IMR-90 (cell line): ENCODE measurements at places on chromosomes 11 and 22.
A peak's percentile ranks its signal among the peaks of the same experiment; 100 is the strongest.

GRCh38 chr22:47194476-47195155 lies 432.2 kb downstream of the TBC1D22A start:
- DNase-seq: no peak

DNA sequence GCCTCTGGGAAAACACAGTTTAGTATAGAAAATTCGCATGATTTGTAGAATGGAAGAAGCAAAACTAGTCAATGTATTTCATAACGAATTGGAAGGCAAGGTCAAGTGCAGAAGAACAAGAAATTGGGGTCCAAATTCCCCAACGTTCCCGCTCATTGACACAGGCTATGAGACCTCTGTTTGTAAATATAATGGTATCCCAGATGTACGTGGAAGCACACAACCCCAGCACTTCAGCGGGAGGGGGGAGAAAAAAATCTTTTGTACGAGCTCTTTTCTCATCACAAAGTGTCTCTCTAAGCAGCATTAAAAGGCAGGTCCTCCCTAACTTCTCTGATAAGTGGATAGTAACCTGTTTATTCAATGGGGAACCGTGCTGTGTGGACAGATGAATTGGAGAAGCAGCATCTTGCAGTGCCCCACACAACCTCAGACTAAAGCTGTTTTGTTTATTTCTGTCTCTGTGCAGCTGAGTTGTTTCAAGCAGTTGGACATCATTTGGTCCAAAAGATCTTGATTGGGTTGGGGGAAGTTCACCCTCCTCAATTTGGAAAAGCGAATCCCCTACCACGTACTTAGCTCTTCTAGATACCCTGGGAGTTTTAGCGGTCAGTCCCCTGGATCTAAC lies 1.1 kb upstream of the GAB2 start:
- peak; percentile 27 for DNase-seq

DNA sequence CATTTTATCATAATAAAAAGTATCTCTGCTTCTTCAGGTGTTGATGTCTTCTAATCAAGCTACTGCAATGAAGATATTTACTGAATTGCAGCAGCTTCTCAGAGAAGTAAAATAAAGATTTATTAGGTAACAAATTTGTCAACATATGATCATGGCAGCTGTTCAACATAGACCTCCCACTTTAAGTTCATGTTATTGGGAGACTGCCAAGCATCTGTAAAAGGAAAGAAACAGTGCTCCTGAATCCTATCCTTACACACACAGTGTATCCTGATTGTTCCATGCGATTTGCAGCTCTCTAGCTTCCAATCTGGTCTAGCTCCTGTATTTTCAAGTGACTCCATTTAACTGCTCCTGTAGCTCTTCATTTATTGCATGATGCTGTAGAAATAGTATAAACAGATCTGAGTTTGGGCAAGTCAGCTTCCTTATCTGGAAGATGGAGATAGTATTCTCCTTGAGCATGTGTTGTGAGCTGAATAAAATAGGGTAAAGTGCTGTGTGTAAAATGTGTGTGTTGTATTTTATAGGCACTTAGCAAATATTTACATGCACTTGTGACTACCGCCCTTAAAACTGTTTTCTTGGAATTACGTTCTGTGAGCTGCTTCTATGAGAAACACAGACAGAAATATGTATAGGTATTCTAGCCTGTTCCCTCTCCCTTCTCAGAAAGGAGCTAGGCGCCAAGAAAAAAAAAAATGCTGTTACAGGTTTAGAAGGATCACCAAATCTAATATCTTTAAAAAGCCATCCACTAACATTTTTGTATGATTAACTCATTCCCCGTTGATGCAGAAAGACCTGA lies 290.6 kb downstream of the JRKL start:
- no peak for DNase-seq

DNA sequence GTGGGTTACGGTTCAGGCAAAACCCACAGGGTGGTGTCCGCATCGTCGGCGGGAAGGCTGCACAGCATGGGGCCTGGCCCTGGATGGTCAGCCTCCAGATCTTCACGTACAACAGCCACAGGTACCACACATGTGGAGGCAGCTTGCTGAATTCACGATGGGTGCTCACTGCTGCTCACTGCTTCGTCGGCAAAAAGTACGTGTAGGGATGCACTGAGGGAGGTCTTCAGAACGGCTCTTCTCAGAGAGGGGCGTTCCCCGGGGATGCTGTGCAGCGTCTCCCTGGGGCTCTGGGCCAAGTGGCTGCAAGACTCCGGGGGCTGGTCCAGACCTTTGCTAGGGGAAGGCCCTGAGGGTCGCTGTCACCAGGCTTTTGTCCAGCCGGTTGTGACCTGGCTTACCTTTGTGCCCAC lies 1.3 kb downstream of the ACR start:
- DNase-seq: no peak

DNA sequence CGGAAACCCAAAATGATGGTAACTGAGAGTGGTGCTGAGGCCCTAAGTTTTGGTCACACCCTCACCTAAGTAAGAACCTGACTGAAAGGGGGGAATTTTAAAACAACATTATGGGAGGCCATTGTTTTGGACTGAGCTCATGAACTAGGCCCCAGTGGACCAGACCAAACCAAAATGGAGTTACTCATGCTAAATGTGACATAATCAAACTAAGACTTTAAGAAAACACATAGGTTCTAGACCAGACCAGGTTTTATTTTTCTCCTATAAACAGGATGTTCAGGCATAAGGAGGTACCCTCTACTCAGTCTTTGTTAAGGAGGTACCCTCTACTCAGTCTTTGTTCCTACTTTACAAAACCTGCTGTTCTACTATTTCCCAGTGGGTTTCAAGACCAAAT lies 7.4 kb upstream of the EI24 start:
- no peak for DNase-seq

DNA sequence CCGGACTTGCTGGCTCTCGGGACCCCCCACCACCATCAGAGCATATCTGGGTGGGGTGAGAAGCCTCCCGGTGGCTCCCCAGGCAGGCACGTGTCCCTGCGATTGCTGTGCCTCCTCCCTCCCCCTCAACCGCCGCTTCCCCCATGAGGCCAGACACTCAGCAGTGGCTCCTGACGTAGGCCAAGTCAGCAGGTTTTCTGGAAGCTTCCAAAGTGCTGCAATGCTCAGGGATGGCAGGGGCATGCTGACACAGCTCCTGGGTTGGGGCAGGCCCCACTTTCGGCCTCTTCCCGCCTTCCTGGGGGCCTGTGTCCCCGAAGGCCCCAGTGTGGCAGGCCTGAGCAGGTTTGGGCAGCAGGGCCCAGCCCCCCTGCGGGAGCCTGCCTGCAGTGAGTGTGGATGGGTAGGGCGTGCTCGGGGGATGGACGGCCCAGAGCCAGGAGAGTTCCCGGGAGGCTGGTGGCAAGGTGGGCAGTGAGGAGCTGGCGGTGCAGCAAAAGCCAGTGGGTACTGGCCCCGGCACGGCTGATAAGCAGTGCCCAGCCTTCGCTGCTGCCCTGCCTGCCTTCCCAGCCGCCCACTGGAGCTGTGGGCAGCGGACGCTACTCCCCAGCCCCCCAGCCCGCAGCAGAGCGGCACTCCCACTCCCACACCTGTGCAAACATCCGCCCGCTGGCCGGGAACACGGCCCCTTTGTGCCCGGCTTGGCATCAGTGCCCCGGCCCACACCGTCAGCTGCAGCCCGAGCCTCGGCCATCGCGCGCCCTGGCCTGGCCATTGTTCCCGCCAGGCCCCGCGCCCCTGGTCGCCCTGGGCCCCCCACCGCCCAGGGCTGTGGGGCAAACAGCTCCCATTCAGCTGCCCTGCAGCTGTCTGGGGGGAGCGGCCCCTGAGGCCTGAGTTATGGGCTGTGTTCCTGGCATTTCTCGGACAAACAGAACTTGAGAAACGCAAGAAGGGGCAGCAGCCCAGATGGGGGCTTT lies 125.0 kb downstream of the KCNQ1OT1 start:
- no peak for DNase-seq

DNA sequence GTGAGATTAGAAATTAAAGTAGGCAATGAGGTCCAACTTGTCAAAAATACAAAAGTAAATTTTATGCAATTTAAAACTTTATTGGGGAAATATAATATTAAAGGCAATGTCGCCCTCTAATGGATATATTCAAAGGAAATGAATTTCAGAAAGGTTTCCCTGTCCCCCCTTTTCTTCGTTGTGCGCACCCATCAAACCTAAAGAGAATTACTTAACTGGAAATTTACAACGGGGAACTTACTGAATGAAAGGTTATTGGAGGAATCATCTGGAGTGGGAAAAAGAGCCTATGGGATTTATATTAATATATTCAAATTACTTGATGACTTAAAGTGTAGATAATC lies 1.7 kb upstream of the ABTB2 start:
- no peak for DNase-seq

DNA sequence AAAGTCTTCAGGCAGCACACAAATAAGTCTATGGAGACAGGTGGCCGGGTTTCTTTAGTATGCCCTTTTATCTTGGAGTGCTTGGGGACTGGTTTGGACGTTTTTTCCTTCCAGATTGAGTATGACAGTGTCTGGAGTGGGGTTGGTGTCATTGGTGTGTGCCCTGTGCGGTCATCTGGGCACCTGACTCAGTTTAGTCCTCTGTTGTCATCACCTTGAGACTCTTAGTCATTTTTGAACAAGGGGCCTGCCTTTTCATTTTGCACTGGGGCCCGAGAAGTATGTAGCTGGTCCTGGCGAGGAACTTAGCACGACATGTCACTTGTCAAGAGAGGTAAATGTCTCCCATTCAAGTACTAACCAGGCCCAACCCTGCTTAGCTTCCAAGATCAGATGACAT lies 27.2 kb upstream of the MYO18B start:
- no peak for DNase-seq

DNA sequence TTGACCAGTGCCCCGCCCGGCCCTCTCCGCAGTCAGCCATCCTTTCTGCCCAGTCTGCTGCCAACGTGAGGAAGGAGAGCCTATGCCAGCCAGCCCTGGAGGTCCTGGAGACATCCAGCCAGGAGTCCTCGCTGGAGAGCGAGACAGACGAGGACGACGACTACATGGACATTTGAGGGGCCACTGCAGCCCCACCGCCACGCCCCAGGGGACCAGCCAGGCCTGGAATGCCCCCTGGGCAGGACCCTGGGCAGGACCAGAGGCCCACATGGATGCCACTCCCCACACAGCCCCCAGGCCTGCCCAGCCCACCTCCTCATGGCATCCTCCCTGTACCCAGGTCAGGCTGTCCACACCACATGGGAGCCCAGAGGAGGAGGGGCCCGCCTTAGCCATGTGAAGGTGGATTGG lies 3.3 kb upstream of the SUSD2 start:
- DNase-seq: no peak

DNA sequence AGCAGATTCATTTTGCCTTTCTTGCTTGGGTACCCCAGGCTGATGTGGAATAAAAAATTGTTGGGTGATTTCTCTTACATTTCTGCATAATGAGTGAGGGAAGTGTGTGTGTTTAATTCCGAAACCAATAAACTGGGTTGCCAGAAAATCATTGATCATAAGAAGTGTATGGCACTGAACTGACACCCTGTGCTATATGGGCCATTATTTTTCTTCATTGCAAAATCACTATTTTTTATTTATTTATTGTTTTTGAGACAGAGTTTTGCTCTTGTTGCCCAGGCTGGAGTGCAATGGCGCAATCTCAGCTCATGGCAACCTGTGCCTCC lies 14.6 kb upstream of the HIKESHI start:
- no peak for DNase-seq

DNA sequence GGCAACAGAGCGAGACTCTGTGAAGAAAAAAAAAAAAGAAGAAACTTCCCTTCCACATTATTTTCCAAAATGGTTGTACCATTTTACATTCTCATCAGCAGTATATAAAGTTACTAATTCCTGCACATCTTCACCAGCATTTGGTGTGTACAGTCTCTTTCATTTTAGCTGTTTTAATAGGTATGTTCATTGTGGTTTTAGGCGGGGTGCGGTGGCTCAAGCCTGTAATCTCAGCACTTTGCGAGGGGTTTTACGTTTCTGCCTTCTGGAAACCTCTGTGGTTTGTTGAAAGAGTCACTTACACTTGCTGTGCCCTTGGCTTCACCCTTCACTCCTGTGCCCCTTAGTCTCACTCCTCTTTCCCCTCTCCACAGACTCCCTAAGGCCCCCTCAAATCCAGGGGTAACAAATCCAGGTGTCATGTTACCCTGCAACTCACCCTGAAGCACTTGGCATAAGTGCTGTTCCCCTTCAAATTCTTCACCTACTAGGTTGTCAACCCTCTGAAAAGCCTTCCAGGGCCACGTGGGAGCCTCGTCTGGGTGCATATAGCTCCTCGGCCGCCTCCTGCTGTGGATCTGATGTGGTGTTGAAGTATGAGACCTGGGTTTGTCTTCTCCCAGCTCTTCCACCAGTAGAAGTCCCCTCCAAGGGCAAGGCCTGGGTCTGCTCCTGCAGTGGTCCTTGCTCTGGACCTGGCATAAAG lies 20.8 kb downstream of the TOB2 start:
- no peak for DNase-seq

GRCh38 chr11:108975026-108975425 lies 310.2 kb downstream of the DDX10 start:
- DNase-seq: no peak

- peak; percentile 99 for DNase-seq
These were observed at the start of gene ANAPC15 for GRCh38 chr11:72112143-72112977. Gene ANAPC15, minus strand, starts transcription at chr11:72112695. Its CDS starts 1,419 bp downstream, at chr11:72111276.

DNA sequence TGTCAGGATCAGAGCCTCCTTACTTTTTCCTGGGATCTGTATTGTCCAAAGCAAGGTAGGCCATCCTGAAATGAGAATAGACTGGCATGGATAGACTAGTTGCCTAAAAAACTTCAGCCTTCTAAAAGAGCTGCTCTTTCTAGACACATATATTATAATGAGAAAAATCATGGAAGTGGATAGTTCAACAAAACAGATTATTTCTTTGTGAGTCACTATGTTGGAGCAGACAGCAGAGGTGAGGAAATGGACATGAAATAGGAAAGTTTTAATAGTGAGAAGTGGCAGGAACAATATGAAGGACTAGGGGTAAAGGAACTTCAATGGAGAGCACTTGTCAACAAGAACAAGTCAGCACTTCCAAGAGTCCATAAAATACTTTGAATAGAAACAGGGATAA lies 101.9 kb upstream of the ANO3 start:
- DNase-seq: peak; percentile 35

- DNase-seq: no peak
These were observed 208.4 kb upstream of the TBCEL start for GRCh38 chr11:120815319-120816100.

GRCh38 chr11:30358536-30358935 lies 35.6 kb downstream of the ARL14EP start:
- DNase-seq: no peak

GRCh38 chr11:10858439-10859325 lies 829 bp upstream of the ZBED5 start:
- DNase-seq: peak; percentile 19

DNA sequence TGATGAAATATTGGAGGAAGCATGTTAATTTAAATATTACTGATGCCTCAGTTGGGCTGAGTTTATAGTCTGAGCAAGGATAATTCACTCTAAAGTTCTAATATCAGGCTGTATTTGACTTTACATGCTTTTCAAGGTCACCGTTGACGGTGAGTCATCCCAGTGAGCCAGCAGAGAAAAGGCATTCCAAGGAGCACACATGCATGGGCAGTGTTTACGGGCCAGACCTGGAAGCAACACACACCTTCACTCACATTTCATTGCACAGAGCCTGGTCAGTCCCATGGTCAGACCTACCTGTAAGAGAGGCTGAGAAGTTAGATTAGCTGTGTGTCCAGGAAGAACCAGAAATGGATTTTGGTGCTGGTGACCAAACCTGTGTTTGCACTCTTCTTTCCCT lies 53.5 kb downstream of the COMMD9 start:
- peak; percentile 36 for DNase-seq

- peak; percentile 31 for DNase-seq
These were observed 6.0 kb upstream of the ACR start for GRCh38 chr22:50731811-50732624.

GRCh38 chr22:31230155-31230870 lies 18.2 kb downstream of the LIMK2 start:
- DNase-seq: peak; percentile 44
